ENCODE measurements at places on chromosomes 7 and 10.

DNA sequence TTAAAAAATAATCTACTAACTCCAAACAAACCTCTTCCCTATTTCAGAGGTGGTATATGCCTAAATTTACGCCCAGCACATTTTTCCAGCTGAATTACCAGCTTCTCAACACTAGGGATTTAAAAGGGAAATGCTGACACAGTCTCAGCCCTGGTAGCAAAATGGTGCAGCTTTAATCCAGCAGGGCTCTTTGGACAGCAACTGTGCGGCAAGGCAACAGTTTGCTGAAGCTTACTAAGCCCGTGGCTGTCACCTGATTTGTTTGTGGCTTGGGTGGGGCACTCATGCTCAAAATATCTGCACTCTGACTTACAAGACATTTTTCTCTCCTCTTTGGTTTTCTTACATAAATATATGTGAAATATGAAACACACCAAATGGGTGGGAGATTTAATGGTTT is 206.7 kb downstream of the POU6F2 start:
- no peak for DNase-seq

GRCh38 chr7:32539919-32540531 is 44.7 kb downstream of the AVL9 start:
- DNase-seq: no peak

DNA sequence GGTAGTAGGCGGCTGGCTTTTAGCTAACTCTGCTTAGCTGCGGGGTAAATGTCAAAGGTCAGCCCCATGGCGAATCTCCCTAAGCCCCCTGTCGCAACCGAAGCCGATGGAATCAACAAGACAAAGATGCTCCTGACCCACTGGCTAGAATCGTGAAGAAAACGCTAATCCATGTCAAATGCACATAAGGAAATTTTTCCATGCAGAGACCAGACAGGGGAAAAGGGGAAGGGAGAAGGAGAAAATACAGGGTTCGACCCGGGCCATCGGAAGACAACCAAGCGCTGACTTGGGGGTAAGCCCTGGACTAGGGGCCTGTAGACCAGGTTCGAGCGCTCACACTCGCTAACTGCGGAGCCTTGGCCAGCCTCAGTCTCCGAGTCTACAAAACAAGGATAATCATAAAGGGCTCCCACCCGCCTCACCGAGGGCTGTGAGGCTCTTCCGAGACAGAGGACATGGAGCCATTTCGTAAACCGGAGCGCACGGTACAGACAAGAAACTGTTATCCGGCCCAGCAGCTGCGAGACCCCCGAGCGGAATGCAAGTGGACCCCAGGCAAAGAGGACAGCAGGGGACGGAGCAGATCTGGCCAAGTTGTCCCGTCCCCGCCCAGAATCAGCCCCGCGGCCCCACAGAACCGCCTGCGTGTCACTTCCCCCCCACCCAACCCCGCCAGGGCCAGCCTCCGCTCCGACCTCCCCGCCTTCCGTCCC is 507 bp downstream of the SAR1A start:
- DNase-seq: no peak

DNA sequence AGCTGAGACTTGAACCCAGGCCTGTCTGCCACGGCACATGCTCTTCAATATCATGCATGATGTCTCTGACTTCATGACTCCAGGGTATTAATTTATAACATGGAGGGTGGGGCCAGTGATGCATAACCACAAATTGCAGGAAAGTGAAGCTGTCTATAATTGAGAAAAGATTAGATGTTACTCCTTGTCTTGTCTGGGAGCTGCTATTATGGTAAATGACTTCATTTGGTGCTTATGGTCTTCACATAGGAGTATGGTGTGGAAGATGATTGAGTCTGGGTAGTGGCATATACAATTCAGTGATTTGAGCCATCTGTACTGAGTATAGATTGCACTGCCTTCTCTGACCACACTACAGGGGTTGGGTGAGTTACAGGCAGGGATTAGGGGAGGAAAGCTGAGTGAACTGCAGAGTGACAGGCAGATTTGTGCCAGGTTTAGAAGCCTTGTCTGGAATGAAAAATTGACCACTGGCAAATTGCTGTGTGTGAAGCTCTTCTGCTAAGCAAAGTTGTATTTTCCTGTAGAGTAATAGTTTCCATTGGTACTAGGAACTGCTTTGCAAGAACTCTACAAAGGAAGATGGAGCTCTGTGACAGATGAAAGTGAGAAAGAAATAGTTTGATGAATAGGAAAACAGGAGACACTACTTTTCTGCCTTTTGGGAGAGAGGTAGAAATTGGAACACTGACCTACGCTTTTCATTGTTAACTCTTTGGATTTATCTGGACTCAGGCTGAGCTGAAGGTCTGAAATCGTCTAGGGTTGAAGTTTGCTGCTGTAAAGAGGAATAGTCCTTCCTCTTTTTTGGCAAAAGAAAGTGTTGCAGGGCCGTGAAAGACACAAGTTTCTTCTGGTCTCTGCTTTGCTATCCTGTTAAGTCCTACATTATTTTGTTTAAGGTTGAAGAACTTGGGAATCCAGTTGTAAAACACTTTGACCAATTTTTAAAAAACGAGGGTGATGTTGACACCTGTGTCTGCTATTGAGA is 2.7 kb downstream of the SND1 start:
- DNase-seq: no peak

- no peak for DNase-seq
Observed at GRCh38 chr7:81014908-81015307, 96.1 kb upstream of the SEMA3C start.

DNA sequence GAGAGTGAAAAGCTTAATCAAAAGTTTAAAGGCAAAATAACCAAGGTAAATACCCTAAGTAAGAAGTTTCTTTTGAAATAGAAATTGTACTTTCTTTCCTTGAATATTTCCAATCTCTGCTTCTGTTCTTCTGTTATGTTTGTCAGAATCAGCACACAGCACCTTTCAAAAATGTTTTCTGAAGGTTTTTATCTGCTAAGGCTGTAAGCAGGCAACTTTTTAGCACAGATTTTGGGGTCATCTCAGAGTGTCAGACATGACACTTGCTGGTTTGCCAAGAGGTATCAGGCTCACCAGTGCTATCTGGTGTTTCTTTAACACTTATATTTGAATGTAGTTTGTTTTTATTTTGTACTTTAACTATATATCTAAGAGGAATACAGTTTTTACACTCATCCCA is 94.2 kb downstream of the CDK6 start:
- no peak for DNase-seq

- DNase-seq: no peak
Observed at GRCh38 chr7:155800301-155800700, 12.0 kb downstream of the SHH start.

DNA sequence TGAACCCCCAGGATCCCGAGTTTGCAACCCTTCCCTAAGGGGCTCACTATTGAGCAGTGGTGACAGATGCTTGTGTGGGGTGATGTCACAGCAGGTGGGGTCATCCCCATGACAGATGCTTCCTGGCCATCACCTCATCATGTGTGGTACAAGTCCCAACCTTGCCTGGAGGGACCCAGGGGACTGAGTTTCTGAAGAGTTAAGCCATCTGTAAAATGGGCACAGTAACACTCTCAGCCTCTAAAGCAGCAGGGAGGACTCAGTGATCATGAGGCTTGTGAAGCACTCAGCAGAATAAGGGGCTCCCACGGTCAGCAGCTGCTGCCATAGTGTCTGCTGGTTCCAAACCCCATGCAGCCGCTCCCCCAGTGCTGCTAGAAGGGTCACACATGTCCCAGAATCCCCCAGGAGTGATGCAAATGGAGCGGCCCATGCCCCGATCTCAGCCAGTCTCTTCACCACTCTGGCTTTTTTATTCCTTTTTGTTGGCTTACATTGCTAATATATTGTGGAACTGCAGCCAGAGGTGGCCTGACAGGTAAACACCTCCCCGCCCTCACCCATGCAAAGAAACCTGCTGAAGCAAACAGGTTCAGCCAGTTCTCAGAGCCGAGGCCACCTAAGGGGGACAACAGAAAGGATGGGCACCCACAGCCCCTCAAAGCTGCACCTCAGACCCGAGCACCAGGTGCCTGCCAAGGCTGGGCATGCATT is 102.1 kb upstream of the PDGFA start:
- DNase-seq: no peak

GRCh38 chr10:76874176-76874575 is 763.4 kb downstream of the KCNMA1 start:
- no peak for DNase-seq

DNA sequence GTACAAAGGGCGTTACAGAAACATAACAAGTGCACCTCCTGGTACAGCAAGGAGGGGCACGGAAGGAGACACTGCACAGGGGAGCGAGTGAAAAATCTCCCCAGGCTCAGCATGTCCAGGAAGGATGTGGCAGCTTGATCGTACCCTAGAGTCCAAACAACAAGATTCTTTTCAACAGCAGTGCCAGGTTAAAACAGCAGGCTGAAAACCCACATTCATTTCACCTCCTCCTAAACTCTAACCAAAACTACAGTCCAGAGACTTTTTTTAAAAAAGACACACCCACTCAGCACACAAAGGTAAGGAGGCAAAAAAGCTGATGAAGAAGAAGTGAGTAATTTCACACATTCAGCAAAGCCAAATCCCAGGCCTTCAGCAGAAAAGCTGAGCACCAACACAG is 138.8 kb downstream of the SFMBT2 start:
- peak; percentile 33 for DNase-seq

DNA sequence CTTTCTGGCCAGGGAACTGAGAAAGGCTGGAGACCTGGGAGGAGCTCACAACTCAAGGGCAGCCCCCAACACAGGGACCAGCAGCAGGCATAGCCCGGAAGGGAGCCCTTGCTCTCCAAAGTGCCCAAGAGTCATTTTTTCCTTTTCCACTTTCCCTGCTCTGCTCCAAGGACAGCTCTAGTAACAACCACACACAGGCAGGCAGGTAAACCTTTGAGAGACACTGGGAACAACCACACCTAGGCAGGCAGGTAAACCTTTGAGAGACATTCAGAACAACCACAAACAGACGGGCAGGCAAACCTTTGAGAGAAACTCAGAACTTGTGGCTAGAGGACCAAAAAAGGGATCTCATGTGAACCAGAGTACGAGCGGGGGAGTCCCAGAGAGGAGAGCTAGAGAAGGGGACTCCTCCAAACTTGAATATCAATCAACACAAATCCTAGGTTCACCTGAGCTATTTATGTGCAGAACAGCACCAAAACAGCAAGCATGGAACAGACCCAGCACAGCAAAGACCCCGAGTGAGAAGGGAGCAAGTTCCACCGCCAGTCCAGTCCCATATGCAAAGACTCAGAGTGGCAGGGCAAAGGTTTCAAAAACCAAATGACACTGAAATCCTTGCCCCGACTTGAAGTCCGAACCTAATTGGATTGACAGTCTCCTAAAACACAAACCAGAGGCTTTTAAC is 33.6 kb upstream of the GUSB start:
- no peak for DNase-seq

DNA sequence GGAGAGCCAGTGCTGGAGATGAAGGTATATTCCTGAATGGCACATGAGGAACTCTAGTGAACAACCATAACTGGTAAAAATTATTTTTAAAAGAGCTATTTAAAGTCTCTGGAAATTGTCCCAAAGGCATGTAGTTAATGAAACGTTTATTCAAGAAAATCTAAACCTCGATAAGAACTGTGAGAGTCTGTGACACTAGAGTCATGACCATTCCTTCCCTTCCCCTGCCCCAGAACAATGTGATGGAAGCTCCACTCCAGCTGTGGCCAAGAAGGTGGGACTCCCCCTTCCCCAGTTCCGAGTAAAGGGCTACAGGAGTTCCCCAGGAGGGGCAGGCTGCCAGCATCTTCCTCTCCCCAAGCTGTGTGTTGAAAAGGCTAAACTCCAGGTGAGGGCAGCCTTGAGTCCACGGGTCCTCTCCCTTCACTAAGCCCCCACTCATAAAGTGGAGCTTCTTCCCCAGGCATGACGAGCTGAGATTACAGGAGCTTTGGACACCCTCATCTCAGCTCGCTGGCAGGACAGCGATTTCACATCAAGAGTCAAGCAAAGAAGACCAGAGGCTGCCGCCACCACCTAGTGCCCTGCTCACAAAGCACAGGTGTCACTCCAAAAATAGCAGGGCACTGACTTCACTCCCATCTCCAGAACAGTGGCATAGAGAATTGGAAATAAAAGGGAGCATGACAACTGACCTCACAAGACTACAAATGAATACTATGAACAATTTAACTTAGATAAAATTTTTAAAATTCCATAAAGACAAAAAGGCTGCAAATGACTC is 68.5 kb downstream of the NHLRC2 start:
- DNase-seq: no peak

GRCh38 chr10:69247313-69247710 is 27.2 kb downstream of the HKDC1 start:
- no peak for DNase-seq

DNA sequence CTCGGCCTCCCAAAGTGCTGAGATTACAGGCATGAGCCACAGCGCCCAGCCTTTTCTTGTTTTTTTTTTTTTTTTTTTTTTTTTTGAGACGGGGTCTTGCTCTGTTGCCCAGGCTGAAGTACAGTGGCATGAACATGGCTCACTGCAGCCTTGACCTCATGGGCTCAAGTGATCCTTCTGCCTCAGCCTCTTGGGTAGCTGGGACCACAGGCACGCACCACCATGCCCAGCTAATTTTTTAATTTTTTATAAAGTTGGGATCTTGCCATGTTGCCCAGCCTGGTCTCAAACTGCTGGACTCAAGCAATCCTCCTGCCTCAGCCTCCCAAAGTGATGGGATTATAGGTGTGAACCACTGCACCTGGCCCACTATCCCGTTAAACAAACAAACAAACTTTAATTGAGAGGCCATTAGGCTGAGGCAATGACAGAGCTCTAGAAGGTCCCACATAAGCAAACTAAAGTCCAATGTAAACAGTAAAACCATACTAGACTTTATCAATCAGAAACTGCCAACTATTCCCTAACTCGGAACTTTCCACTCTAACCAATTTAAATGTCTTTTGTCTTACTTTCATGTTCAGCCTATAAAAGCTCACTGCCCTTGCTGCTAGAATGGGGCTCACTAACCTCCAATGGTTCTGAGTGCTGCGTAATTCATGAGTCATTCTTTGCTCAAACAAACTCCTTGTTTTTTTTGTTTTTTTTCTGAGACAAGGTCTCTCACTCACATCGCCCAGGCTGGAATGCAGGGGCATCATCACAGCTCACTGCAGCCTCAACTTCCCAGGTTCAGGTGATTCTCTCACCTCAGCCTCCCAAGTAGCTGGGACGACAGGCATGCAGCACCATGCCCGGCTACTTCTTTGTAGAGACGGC is 1.9 kb downstream of the DHX32 start:
- no peak for DNase-seq

GRCh38 chr7:105296491-105296890 is 92.2 kb downstream of the SRPK2 start:
- no peak for DNase-seq

GRCh38 chr10:96641396-96642295 is 54.8 kb upstream of the TM9SF3 start:
- DNase-seq: no peak

- DNase-seq: no peak
Observed at GRCh38 chr10:77548157-77548556, 89.5 kb downstream of the KCNMA1 start.

DNA sequence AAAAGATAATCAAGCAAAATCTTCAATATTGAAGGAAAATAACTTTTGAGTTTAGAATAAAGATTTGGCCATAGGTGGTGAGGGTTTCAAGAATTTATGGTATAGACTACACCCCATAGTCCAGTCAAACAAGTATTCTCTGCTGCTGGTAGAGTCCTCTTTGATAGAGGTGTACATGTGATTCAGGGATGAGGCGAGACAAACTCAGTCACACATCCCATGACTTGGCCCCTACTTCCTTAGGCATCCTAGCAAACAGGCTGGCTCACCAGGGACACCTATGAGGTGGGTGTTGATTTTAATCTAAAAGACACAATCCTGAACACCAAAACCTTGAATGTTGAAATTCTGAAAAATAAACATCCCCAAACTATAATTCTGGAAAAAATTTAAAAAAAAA is 78.1 kb upstream of the SLC25A13 start:
- no peak for DNase-seq

- DNase-seq: no peak
Observed at GRCh38 chr7:27251652-27252590, 9.3 kb downstream of the EVX1 start.
